ENCODE measurements at places on chromosomes 5 and 9.

GRCh38 chr5:151798674-151799073 is 26.9 kb downstream of the G3BP1 start:
- H3K4me1 ChIP-seq, result no peaks in the 10 kb centered on the region
- H3K4me3 ChIP-seq, result no peak overlapping the region
- H3K36me3 ChIP-seq, result no peaks in the 10 kb centered on the region
- no peak overlapping the region for H3K27ac ChIP-seq
- no peak for DNase-seq

DNA sequence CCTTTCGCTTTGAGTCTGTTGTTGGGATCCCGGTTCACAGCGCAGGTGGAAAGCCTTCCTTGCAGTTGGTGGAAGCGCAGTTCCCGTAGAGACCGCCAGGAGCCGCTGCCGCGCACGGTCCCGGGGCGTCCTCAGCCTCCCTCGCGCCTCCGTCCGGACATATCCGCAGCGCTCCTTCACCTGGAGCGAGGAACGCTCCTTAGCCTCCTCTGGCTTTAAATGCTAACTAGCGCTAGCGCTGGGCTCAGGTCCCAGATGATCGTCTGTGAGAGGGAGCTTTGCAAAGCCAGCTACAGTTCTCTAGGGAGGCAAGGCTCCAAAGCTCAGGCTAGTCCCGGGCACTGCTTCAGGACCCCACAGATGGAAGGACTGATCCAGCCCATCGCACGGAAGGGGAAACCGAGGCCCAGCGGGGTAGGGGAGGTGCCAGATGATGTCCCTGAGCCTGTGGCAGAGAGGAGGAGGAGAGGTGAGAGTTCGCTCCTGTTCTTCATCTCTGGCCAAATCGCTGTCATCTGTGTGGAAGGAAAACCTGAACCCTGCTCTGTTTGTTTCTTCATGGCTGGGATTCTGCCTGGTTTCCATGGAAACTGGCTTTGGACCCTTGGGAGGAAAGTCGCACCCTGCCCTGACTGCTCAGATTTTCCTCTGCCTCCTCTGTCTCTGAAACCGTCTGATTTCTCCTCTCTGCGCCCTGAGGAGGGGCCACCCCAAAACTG is 31.4 kb downstream of the COL15A1 start:
- peak; percentile 80 for DNase-seq
- H3K27me3 ChIP-seq, result no peaks in the 10 kb centered on the region
- no peak overlapping the region for H3K27ac ChIP-seq
- peaks cover 6% of the 10 kb centered on the region for H3K4me1 ChIP-seq

GRCh38 chr9:36825179-36825578 is 208.9 kb downstream of the PAX5 start:
- no peaks in the 10 kb centered on the region for H3K36me3 ChIP-seq
- no peaks in the 10 kb centered on the region for H3K27me3 ChIP-seq
- DNase-seq, result no peak

DNA sequence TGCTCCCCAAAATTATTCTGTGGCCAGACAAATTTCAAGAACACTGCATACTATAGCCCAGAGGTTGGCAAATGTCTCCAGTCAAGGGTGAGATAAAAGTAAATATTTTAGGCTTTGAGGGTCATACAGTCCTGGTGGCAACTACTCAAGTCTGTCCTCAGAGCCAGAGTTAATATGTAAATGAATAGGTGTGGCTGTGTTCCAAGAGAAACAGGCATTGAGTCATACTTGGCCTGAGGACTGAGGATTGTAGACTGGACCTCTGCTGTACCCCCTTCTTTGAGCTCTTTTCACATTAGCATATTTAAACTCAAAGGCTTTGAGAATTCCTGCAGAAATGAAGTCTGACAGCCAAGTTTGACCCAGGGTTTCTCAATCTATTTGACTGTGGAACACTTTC is 129.2 kb upstream of the PTCH1 start:
- no peak for DNase-seq
- no peak overlapping the region for H3K27ac ChIP-seq
- no peak overlapping the region for H3K4me3 ChIP-seq
- H3K27me3 ChIP-seq, result no peaks in the 10 kb centered on the region

GRCh38 chr9:121445986-121446385 is 53.7 kb downstream of the GGTA1 start:
- no peak overlapping the region for H3K27ac ChIP-seq
- peaks cover 2% of the 10 kb centered on the region for H3K4me1 ChIP-seq
- DNase-seq, result no peak
- no peaks in the 10 kb centered on the region for H3K36me3 ChIP-seq
- H3K4me3 ChIP-seq, result no peak overlapping the region

Measured in ovary (tissue), 10 donors.